Globus pallidus (tissue), 1 donor: ENCODE measurements at places on chromosomes 6 and 20.

- DNase-seq, result no peak
Measured at GRCh38 chr6:12621754-12622153, 94.8 kb upstream of the PHACTR1 start.

GRCh38 chr6:113423956-113424355 is 433.2 kb upstream of the MARCKS start:
- DNase-seq, result no peak

- DNase-seq, result peak; percentile 18
Measured at GRCh38 chr6:96171112-96171511, 155.3 kb downstream of the FUT9 start.

DNA sequence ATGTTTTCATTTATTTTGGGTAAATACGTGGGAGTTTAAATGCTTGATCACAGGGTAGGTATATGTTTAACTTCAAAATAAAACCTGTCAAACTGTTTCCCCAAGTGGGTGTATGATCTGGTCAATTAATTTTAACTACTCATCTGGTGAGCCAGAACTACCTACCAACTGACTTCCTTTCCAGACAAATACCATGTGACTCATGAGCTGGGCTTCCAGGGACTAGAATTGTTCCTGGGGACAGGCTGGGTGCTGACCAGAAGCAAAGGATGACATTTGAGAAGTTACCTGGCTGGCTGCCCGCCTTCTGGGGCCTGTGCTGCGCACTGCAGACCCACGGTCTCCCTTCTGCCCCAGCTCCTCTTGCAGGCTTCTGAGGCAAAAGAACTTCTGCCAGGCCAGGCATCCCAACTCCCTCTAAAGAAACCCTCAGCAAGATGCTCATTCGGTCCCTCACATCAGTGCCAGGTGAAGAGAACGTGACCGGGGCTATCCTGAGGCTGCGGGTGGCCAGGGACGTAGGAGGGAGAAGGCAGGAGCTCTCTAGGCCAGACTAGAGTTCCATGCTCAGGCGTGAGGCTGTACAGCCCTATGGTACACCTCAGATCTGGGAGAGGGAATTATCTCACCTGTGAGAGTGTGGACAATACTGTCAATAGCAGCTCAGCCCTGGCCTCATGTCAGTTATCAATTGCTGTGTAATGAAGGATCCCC is 103.6 kb downstream of the JPH2 start:
- DNase-seq, result no peak

DNA sequence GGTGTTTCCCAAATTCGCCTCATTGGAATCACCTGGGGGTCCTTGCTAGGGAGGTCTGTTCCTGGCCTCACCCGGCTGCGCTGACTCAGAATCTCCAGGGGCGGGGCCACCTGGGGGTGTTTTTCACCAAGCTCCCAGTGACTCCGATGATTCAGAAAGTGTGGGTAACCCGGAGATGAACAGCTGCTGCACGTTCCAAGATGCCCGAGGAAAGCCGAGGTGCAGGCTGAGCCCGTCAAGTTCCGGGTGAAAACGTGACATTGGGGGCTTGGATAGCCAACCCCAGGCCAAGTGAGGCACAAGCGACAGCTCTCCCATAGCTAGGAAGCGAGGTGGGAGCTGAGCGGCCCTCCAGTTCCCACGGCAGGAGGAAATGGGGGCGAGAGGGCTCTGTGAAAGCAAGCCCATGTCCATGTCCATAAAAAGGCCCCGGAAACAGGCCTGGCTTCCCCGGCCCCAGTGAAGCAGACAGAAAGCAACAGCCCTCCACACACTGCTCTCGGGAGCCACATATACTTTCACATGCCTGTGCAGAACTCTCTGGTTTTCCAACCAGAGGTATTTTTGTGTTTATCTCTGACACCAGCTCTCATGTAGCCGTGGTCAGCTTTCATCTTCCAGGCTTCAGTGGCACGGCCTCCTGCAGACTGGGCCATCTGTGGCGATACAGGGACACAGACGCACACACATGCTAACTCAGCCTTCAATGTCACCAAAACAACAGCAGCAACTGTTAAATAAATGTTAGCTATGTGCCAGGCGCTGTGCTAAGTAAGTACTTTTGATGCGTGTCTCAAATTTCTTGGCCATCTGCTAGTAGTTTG is 90.7 kb upstream of the CCDC28A start:
- DNase-seq, result no peak

GRCh38 chr6:56230976-56231566 is 16.3 kb downstream of the COL21A1 start:
- DNase-seq, result no peak

- DNase-seq, result no peak
Measured at GRCh38 chr6:142416179-142416578, 114.4 kb downstream of the ADGRG6 start.

GRCh38 chr6:91341473-91341872 is 754.6 kb upstream of the MAP3K7 start:
- DNase-seq, result no peak

DNA sequence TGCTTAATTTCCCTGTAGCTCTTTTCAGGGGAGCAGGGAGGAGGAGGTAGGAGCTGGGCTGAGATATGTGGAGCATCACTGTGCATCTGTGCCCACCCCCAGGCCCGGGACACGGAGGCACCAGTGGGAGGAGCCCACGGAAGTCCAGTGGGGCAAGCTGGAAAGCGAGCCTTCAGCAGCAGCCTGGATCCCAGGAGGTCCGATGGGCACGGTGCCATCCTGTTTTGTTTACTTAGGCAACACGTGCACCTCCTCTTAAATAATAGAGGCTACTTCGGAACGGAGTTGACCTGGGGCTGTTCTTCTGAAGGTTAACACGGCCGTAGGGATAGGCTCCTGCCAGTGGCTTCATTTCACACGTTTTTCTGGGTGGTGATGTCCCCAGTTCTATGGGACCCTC is 51.6 kb downstream of the CDH4 start:
- no peak for DNase-seq

DNA sequence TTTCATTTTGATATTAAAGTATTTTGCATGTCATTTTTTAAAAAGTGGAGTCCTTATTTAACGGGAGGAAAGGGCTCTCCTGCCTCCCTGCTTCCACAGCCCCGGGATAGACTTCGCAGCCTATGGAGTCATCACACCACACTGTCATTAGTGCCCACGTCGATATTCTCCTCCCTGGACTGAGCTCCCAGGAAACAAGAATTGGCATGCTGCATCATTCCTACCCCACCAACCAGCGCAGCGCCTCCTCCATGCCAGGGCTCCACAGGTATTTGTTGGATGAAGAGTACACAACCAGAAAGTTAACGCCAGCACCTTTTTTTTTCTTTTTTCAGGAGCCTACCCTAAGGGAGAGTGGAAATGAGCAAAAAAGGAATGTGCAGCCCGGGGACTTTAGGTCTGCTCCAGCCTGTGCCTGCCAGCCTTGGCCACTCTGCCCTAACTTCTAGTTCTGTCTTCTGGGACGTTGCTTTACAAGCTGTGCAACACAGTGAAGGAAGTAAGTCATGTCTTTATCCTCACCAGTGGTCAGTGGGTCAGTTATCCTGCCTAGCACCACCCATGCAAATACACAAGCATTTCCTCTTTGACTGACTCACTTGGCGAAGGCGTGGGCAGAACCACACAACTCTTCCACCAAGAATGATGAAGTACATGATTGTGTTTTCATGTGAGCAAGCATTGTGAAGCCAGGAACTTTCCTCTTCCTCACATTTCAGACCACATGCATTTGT is 180.7 kb upstream of the UST start:
- peak; percentile 42 for DNase-seq

DNA sequence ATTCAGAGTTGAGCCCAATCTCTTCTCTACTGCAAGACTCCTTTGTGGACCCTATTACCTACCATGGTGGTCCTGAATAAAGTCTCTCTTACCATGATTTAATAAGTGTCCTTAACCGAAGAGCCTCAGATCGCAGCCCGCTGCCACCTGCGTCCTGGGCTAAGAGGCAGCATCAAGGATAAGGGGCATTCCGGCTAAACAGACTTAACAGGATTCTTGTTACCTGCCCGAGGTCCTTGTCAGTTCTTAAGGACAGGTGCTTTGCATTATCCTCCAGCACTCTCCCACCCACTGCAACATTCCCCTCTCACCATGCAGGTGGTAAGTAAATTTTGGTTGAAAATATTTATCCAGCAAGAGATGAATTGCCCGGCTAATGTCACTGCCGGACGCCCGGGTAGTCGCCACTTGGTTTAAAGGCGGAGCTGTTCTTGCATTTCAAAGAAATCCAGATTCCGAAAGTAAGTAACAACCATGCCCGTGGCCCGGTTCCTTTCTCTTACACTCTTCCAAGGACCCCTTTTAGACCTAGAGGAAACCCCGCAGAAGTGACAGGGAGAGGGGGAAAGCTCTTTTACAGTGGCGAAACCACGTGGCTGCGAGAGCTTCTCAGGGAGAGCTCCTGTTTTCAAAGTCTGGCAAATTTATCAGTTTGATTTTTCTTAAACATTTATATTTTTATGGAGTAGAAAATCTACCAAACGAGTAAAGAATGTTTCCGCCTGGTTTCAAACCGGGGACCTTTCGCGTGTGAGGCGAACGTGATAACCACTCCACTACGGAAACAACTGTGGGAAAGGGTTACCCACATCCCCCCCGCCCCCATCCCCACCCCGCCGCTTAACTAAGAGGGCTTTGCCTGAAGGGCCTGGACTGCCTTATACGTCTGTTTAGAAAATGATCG is 41.9 kb upstream of the PRSS16 start:
- DNase-seq, result no peak
